ENCODE measurements at places on chromosomes 16 and 17.
A peak's percentile ranks its signal among the peaks of the same experiment; 100 is the strongest.

DNA sequence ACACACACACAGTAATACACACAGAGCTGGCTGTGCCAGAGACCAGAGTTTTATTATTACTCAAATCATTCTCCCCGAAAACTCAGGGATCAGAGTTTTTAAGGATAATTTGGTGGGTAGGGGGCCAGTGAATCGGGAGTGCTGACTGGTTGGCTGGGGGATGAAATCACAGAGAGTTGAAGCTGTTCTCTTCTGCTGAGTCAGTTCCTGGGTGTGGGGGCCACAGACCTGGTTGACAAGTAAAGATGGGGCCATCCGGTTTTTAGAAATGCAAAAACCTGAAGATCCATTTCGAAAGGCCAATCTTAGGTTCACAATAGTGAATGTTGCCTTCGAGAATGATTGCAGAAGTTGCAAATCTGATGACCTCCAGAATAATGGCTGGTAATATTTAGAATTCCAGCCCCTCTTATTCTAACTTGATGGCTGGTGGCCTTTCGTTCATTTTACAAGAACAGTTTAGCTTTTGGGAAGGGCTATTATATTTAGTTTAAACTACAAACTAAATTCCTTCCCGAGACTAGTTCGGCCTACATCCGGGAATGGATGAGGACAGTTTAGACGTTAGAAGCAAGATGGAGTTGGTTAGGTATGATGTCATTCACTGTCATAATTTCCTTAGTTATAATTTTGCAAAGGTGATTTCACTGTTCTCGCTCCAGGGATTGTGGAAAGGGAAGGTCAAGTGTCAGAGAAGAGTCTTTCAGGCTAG lies 123.2 kb downstream of the KCNJ18 start:
- DNase-seq = peak; percentile 3

GRCh38 chr17:67326440-67326839 lies 39.9 kb downstream of the PSMD12 start:
- no peak for DNase-seq

DNA sequence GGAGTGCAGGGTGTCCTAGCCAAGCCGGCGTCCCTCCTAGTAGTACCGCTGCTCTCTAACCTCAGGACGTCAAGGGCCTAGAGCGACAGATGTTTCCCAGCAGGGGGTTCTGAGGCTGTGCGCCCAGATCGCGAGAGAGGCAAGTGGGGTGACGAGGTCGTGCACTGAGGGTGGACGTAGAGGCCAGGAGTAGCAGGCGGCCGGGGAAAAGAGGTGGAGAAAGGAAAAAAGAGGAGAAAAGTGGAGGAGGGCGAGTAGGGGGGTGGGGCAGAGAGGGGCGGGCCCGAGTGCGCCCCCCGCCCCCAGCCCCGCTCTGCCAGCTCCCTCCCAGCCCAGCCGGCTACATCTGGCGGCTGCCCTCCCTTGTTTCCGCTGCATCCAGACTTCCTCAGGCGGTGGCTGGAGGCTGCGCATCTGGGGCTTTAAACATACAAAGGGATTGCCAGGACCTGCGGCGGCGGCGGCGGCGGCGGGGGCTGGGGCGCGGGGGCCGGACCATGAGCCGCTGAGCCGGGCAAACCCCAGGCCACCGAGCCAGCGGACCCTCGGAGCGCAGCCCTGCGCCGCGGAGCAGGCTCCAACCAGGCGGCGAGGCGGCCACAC lies at the start of gene MMP2:
MMP2 (plus strand) TSS at position 372 of the 603 bp plus-strand sequence. CDS start 282 bp downstream, outside the sequence.
- DNase-seq = no peak

DNA sequence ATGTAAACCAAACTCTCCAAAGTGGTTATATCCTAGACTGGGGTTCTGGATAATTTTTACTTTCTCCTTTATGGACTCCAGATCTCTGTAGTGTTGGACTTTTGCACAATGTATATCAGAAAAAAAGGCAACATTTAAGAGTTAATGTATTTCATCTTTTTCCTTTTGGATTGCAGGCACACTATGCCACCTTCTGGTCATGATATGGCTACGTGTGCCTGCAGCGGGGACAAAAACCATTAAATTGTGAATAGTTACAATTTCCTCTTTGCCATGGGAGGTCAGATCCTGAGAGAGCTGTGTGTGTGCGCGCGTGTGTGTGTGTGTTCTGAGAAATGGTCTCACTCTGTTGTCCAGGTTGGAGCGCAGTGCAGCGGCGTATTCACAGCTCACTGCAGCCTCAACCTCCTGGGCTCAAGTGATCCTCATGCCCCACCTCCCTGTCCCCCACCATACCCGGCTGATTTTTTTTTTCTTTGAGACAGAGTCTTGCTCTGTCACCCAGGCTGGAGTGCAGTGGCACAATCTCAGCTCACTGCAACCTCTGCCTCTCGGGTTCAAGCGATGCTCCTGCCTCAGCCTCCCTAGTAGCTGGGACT lies 4.3 kb upstream of the SGF29 start:
- DNase-seq = no peak

DNA sequence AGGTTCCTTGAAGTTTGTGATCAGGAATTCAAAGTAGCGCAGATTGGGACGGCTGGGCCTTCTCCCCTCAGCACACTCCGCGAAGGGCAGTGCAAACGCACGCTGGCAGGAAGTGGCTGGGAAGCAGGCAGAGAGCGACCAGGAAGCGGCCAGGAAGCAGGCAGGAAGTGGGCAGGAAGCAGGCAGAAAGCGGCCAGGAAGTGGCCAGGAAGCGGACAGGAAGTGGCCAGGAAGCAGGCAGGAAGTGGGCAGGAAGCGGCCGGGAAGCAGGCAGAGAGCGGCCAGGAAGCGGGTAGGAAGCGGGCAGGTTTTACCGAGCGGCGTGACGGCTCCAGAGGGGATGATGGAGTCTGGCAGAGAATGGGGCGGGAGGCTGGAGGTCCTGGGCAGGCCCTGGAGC lies 3.2 kb downstream of the DPEP1 start:
- no peak for DNase-seq

- no peak for DNase-seq
These were observed 59.5 kb downstream of the NETO2 start for GRCh38 chr16:47084198-47084597.

GRCh38 chr17:79652999-79653643 lies 42.3 kb upstream of the RBFOX3 start:
- DNase-seq = peak; percentile 25

- no peak for DNase-seq
These were observed 462.0 kb downstream of the HS3ST3B1 start for GRCh38 chr17:14762736-14763479.

GRCh38 chr16:57882792-57883191 lies 80.5 kb upstream of the KIFC3 start:
- no peak for DNase-seq

DNA sequence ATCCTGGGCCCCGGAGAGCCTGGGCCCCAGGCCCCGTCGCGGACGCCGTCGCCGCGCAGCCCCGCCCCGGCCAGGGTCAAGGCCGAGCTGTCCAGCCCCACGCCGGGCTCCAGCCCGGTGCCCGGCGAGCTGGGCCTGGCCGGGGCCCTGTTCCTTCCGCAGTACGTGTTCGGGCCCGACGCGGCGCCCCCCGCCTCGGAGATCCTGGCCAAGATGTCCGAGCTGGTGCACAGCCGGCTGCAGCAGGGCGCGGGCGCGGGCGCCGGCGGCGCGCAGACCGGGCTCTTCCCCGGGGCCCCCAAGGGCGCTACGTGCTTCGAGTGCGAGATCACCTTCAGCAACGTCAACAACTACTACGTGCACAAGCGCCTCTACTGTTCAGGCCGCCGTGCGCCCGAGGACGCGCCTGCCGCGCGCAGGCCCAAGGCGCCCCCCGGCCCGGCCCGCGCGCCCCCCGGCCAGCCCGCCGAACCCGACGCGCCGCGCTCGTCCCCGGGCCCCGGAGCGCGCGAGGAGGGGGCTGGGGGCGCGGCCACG lies 36.8 kb upstream of the ZC3H18 start:
- no peak for DNase-seq

- DNase-seq = no peak
These were observed 218.7 kb downstream of the NTN1 start for GRCh38 chr17:9239793-9240658.

GRCh38 chr17:2852729-2853282 lies 56.6 kb downstream of the RAP1GAP2 start:
- no peak for DNase-seq

DNA sequence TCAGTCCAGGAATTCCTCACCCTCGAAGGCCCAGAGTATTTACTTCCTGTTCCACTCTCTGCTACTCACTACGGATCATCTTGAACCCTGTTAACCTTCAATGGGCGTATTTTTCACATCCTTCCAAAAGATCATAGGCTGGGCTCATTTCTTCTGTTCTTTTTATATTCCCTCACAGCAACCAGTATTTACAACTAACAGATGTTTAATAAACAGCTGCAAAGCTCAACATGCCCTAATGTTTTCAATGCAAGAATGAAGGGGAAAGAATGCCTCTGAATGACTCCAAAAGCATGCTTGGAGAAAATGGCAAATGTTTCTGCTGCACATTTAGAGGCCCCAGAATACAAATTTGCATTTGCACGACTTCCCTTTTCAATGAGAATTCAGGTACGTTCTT lies 174.9 kb downstream of the ZFHX3 start:
- DNase-seq = no peak

DNA sequence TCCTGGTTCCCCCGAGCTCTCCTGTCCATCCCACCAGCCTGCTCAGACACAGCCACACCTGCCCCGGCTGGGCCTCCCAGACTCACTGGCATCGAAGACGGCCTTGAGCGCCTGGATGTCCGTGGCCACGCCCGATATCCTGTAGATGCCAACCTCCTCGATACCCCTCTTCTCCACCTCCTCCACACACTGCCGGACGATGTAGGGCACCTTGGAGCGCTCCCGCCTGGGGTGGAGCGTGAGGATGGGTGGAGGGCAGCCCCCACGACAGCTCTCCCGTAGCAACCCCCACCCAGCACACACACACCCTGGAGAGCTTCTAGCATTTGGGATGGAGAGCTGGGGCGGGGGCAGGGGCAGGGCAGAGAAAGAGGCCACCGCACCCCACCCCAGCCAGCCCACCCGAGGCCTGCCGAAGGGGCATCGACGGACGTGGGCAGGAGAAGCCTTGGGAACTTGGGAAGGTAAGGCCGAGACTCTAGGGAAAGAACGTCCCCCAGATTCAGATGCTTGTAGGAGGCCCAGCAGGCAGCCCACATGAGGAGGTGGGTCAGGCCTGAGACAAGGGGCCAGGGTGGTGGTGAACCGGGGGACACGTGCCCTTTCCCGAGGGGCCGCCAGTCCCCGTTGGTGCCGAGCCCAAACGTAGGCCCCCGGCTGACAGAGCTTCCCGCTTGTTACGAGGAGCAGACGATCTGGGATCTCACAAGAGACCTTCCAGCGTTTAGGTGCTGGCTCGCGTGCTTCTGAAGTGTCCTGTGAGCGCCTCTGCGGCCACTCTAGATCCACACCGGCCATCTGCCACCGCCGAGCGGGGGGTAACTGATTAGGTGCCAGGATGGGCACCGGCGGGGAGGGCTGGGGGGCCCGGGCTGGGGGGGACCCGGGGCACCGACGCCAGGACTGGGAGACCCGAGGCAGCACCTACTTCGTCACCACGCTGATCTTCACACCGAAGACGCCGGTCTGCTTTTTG lies 15.1 kb downstream of the TIMM22 start:
- DNase-seq = no peak

GRCh38 chr17:39979016-39979670 lies 1.5 kb upstream of the PSMD3 start:
- no peak for DNase-seq

DNA sequence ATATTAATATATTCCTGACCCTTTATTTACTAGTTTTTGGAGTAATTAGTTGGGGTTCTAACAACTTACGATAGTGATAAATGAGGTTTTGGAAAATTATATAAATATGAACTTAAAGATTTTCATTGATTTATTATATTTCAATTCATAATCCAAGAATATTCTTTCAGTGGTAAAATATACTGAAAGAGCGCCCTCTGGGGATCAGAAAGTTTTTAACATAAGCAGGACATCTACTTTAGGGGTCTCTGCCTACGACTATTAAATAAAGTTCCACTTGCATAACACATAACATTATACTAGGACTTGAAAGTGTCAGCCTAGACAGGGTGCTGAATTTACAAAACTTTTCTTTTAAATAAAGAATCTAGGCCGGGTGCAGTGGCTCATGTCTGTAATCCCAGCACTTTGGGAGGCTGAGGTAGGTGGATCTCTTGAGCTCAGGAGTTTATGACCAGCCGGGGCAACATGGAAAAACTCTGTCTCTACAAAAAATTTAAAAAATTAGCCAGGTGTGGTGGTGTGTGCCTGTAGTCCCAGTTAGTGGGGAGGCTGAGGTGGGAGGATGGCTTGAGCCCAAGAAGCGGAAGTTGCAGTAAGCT lies 15.6 kb downstream of the RFWD3 start:
- DNase-seq = no peak

DNA sequence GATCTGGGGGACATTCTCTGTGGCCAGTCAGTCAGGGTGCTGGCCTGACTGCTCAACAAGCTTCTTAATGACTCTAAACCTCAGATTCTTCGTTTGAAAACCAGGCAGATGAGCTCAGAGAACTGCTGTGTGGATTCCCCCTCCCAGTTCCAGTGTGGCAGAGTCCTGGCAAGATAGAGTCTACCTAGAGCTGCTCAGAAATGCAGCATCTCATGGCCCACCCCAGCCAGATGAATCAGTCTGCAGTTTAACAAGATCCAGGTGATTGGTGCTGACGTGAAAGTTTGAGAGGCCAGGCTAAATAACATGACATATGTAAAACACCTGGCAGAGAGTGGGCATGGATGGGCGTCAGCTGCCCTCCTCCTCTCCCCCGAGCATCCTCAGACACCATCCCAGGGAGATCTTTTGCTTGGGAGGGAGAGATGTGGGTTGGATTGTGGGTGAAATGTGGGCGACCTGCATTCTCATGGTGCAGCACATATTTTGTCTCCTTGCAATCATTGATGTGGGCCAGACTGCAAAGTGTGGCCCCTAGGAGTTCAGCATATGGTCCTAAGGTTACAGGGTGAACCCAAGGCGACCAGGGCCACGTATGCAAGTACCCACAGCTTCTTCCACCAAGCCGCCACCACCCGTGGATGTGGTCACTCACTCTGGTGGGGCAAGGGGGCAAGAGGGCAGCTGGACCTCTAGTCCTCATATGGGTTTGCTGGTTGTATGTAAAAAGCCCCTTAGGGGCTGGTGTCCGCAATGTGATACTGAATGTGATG lies 19.5 kb downstream of the SOCS3 start:
- DNase-seq = no peak

- peak; percentile 66 for DNase-seq
These were observed 6.5 kb upstream of the MTMR4 start for GRCh38 chr17:58520843-58521430.

DNA sequence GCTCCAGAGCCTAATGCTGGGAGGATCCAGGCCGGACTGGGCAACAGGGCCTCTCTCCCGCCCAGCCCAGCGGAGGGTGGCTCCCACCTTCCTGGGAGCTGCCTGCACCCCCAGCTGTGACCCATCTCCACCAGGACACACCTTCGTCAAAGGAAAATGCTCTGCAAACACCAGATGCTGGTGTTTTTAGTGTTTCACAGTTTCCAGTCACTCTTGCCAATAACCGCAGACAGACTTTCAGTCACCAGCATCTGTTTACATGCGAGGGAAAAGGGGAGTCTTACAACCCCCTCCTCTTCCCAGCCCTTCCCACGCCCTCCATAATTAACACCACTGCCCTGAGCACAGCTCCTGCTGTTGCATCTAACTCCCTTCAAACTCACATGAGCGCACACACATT lies 25.3 kb downstream of the KLHDC4 start:
- DNase-seq = no peak

- DNase-seq = no peak
These were observed 232.3 kb downstream of the ZFHX3 start for GRCh38 chr16:72815348-72816318.

Data from D341Med (cell line).